Neural crest cell (in vitro differentiated cells): ENCODE measurements at places on chromosomes 2 and 18. TPM values are rescaled to one million over a fixed set of nuclear protein-coding genes. Genes with fewer than 3 reads are reported as not detected.

Gene CAPN14
- total RNA-seq, result 0.36 and 0.47 TPM in 2 replicates

Gene ERBB4
- 10.2 and 11.0 TPM in 2 replicates for total RNA-seq

- peak overlapping the region; percentile 83 for H3K4me3 ChIP-seq
- H3K27ac ChIP-seq, result peak overlapping the region; percentile 96
- H3K4me1 ChIP-seq, result peaks cover 18% of the 10 kb centered on the region
- DNase-seq, result no peak
- no peaks in the 10 kb centered on the region for H3K36me3 ChIP-seq
Observed at GRCh38 chr2:11133238-11133935, 21.9 kb upstream of the SLC66A3 start.

GRCh38 chr2:14418115-14418514 lies 214.4 kb upstream of the LRATD1 start:
- no peak overlapping the region for H3K4me3 ChIP-seq
- H3K27me3 ChIP-seq, result no peaks in the 10 kb centered on the region
- no peak overlapping the region for H3K27ac ChIP-seq
- no peak for DNase-seq

Gene ARHGEF33
- 0.59 and 1.1 TPM in 2 replicates for total RNA-seq

- H3K27me3 ChIP-seq, result no peaks in the 10 kb centered on the region
- peaks cover 11% of the 10 kb centered on the region for H3K4me1 ChIP-seq
- H3K27ac ChIP-seq, result no peak overlapping the region
- H3K36me3 ChIP-seq, result no peaks in the 10 kb centered on the region
- no peak overlapping the region for H3K4me3 ChIP-seq
- DNase-seq, result no peak
Observed at GRCh38 chr2:237509151-237509550, 22.1 kb downstream of the MLPH start.
